ENCODE measurements at places on chromosomes 1 and 21.

DNA sequence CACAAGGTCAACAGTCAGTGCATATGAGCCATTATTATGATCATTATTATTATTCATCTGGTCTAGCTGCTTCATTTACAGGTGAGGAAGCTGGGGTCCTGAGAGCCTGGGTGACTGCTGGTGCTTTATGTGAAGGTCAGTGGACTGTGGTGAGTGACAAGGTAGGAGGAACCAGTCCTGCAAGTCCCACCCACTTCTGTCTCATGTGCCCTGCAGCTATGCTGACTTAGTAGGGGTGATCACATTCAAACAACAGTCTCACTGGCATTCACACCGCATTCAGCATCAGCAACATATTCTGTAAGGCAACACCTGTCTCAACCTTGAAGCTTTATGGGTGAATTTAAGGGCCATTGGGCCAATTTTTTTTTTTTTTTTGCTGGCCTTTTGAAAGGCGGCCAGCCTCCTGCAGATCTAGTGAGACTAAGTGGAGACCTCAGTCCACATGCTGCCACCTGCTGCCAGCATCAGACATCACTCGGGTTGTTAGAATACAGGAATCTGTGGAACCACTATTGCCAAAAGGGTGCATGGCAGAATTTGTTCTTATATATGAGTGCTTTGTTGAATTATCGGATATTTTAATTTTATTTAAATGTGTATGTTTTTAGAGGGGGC, 59.9 kb upstream of the CACNA1E start:
- DNase-seq: no peak

DNA sequence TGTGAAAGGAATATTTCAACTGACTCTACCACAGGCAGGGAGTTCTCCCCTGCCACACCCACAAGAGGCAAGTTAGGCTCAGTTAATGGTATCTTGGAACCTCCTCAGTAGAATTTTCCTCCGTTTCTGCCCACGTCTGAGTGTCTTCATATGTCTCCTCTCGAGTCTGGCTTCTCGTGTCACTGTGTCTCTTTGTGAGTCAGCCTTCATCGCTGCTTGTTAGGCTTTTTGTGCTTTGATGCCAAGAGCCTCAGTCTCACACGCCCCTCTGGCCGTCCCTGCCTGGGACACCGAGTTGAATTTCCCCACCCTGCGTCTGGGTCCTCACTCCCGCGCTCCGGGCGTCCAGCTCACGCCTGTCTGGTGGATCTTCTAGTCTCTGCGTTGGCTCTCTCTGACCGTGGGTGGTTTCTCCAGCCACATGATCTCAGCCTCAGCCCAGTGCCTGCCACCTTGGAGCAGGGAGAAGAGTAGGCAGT, 125.7 kb upstream of the GADD45A start:
- no peak for DNase-seq

- DNase-seq: no peak
Observed at GRCh38 chr1:156961709-156962108, 41.3 kb downstream of the LRRC71 start.

DNA sequence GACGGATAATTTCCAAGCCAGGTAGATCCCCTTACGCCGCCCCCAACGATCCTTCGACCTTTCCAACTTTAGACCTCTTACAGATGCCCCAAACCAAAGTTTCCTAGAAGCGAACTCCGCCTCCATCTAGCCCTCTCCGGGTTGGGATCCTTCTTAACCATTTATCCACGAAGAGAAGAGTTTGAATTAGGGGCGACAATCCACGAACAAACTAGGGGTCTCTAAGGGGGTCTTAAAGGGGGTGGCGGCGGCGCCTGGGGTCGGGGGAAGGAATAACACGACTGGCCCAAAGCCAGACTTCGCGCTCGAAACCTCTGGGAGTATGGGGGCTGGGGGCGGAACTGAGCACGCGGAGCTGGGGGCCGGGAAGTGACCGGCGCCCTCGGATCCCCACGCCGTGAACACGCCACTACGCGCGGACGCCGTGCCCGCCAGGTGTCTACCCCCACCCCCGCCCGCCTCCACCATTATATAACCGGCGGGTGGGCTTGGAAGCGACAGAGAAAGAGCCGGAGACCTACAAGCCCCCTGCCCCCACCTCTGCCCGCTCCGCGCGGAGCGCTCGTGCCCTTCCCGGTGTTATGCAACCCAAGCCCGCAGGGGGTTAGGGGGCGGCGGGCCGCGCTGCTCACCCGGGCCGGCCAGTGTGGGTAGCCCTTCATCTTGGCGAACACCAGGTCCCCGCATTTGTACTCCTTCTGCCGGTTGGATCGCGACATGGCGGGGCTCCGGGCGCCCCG, 594 bp downstream of the HDGF start:
- DNase-seq: no peak

DNA sequence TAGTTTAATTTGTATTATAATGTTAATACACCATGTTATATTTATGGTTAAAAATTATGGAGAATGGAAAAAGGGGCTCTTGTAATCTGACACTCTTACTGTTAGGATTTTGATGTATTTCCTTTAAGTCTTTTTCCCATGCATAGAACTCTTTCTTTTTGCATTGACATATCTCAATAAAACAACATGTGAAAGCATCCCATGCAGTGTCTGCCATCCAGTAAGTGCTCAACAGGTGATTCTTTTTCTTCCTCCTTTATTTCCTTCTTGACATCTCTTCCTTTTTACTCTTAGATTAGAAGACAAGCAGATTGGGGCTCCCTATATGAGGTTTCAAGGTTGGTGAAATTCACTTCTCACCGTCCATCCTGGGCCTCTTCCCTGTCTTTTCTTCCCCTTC, 2.8 kb downstream of the NEXN start:
- no peak for DNase-seq

GRCh38 chr1:110084227-110085078, 14.0 kb upstream of the ALX3 start:
- no peak for DNase-seq

- DNase-seq: no peak
Observed at GRCh38 chr1:185401019-185401418, 84.0 kb upstream of the IVNS1ABP start.

- DNase-seq: no peak
Observed at GRCh38 chr1:151847867-151848596, 5.5 kb downstream of the THEM5 start.

Data from stimulated activated CD8-positive, alpha-beta memory T cell treated with anti-CD3 and anti-CD28 coated beads, Interleukin-15, amount 100 ng/mL, for 24 hours (primary cell).